NCI-H345 (cell line): ENCODE measurements at places on chromosomes 3 and 15.
A peak's percentile ranks its signal among the peaks of the same experiment; 100 is the strongest.

DNA sequence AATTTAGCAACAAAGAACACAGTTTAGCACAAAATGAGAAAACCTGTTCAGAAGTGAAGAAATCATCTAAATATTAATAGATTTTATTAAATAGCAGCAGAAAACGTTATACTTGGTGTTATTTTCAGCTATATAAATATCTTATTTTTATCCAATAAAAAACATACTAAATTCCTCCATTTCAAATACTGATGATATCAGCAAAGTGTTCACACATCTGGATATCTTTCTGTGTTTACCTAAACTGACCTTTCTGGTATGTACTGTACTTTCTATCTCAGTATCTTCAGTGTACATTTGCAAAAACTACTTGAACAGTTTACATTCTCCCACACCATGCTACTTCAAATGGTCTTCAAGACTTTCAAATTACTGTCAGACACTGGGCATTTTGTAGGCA is 179.9 kb downstream of the ZBTB20 start:
- no peak for DNase-seq

GRCh38 chr15:60912984-60913697 is 316.0 kb downstream of the RORA start:
- DNase-seq, result no peak

GRCh38 chr15:79897701-79898113 is 893 bp upstream of the MTHFS start:
- no peak for DNase-seq

DNA sequence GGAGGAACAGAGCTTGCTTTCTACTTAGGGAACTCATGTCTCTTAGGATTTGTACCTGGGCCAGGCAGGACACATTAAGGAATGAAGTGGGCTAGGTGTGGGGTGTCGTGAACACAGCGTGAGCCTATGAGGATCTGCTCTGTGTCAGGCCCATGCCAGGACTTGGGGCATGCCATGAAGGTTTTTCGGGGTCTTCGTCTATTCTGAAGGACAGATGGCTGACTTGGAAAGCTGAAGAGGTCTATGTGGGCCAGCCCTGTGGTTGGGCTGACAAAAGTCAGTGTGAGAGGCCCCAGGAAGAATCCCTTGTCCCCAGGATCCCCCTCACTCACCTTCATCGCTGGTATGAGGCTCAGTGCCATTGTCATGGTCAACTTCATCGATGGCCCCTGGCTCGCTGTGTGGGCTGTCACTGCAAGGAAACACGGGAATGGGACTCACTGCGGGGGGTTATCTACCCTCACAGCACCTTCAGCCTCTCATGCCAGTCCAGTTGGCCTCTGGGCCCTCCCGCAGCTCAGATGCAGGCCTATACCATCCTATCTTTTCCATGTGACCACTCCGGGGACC is 46.8 kb upstream of the RAD18 start:
- DNase-seq, result no peak

GRCh38 chr15:35481992-35482391 is 64.0 kb downstream of the DPH6 start:
- peak; percentile 36 for DNase-seq

GRCh38 chr3:61847784-61848462 is 286.6 kb downstream of the PTPRG start:
- DNase-seq, result no peak
